Activated T-cell treated with anti-CD3 and anti-CD28 coated beads, Interleukin-2, amount 50 U/mL, for 4 hours (primary cell): ENCODE measurements at places on chromosomes 12 and 14.

GRCh38 chr14:100067481-100067880, 2.3 kb downstream of the EVL start:
- no peak for DNase-seq

GRCh38 chr12:77407931-77408330, 342.6 kb upstream of the E2F7 start:
- no peak for DNase-seq

- no peak for DNase-seq
Measured at GRCh38 chr12:54228471-54228870, 39.7 kb upstream of the SMUG1 start.

GRCh38 chr14:76976240-76977005, 52.1 kb downstream of the IRF2BPL start:
- no peak for DNase-seq
